ENCODE measurements at places on chromosomes 7 and 10.

- no peak for DNase-seq
These were observed 56.2 kb downstream of the MRC1 start for GRCh38 chr10:17865351-17865750.

DNA sequence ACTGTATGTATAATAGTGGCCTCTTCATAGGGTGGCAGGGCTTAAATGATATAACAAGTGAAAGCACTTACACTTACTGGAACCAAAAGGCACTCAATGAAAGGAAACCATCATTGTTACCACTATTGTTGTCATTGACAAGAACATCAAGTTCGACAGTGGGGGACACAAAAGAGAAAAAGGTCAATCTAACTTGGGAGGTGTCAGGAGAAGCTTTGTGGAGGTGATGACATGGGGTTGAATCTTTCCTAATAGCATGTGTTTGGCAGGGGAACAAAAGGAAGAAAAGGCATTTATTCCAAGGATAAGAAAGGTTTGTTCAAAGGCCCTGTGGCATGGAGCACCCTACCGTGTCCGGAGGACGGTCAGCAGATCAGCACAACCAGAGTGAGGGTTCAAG, 18.2 kb upstream of the ENO4 start:
- DNase-seq: no peak

GRCh38 chr7:104327938-104328295, 486 bp upstream of the LHFPL3 start:
- no peak for DNase-seq

DNA sequence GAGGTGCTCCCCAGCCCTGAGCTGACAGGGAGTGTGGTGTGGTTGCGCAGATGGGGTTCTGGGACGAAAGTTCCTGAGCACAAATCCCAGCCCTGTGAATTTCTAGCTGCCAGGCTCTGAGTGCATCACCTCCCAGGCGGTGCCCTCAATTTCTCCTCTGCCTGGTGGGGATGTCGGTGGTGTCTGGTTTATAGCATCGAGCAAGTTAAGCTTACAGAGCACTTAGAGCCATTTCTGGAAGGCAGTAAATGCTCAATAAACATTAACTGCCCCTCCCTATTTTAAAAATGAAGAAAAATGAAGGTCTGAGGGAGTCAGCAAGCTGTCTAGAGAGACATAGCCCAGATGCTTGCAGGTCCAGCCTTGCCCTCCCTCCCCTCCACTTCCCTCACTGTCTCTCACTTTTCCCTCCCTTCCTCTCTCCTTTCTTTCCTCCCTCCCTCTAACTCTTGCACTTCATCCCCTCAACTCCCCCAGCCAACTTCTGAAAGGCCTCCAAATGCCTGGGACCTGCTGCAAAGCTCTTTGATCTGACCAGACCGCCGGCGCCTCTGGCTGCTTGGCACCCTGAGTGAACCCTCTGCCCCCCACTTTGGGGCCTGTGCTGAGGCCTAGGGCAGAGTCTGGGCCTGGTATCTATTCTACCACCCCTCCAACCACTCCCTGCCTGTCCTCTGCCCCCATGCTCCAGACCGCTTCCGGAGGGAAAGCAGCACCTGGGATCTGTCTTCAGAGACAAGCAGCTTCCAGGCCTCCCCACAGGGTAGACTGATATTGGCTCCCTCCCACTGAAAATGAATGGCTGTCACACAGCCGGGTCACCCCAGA, 438.3 kb downstream of the RPS24 start:
- DNase-seq: no peak

- no peak for DNase-seq
These were observed 68.4 kb downstream of the CDHR3 start for GRCh38 chr7:106031300-106032035.

DNA sequence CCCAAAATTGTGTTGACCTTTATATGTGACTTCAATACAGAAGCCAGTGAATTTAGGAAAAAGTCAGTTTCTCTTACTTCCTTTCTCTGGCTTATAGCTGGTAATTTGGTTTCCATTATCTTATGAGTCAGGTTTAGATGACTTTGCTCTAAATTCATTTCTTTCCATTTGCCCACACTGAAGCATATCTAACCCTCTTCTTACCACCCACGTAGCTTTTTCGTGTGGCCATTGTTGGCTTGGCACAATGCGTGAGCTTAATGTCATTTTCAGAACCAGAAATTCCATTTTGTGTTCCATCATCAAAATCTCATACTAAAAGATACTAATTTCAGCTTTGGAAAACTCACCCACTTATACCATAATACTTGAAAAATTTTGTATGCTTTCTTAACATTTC, 271.2 kb downstream of the INHBA start:
- DNase-seq: no peak

- DNase-seq: no peak
These were observed 160.1 kb downstream of the FZD1 start for GRCh38 chr7:91424371-91424770.

DNA sequence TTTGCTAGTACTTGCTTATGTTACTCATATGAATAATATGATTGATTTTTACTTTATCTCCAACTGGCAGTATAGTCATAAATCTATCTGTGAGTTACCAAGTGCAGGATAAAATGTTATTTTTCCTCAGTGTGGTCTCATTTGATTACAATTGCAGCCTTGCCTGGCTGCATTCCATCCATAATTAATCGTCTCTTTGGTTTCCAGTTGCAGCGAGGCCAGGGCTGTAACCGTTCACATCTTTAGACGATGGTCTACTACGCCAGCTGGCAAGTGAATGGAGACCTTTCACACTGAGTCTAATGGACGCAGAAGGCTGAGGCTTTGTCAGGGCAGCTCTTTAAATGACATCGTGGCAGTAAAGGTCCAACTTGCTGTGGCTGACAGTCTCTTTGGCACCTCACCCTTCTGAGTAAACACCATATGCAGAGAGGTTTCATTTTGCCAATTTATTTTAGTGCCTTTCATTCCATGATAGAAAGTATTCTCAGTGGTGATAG, 84.0 kb downstream of the ARL4A start:
- DNase-seq: no peak

GRCh38 chr7:17086403-17086802, 204.6 kb upstream of the AGR3 start:
- no peak for DNase-seq

Measured in memory B cell (primary cell).